ENCODE measurements at places on chromosomes 11 and 22. TPM values are rescaled to one million over a fixed set of nuclear protein-coding genes. Genes with fewer than 3 reads are reported as not detected.

Gene OR2D2
- not detected for total RNA-seq

Gene TH
- total RNA-seq = 0.20 TPM

Gene FIBIN
- not detected for total RNA-seq

Gene FOLR1
- total RNA-seq = 0.14 TPM

Gene CNTN5
- total RNA-seq = not detected

Gene DDI1
- total RNA-seq = not detected

Gene CLMP
- 26.6 TPM for total RNA-seq

Gene LRRN4CL
- total RNA-seq = 0.12 TPM

Gene MUC6
- total RNA-seq = not detected

Gene TRIM77
- total RNA-seq = not detected

Gene MPZL2
- 0.06 TPM for total RNA-seq

Gene OR2AG1
- not detected for total RNA-seq

Gene MRGPRX4
- not detected for total RNA-seq

Gene MCHR1
- not detected for total RNA-seq

Gene ARHGAP20
- total RNA-seq = 0.02 TPM

Gene PLAAT5
- not detected for total RNA-seq

Gene LSP1
- total RNA-seq = 3.1 TPM

Gene L3MBTL2
- total RNA-seq = 18.0 TPM

Gene KRTAP5-9
- total RNA-seq = 0.09 TPM

Gene CHRDL2
- total RNA-seq = 4.6 TPM

Gene UBE2L3
- 64.9 TPM for total RNA-seq

Gene NDUFS3
- 134 TPM for total RNA-seq

Gene OR51E2
- not detected for total RNA-seq

Gene RIMBP3B
- 0.30 TPM for total RNA-seq

Gene C11orf42
- total RNA-seq = not detected

Gene BTG4
- total RNA-seq = 0.10 TPM

Gene KLHL35
- total RNA-seq = 0.83 TPM
